ENCODE measurements at places on chromosomes 2 and 18.

DNA sequence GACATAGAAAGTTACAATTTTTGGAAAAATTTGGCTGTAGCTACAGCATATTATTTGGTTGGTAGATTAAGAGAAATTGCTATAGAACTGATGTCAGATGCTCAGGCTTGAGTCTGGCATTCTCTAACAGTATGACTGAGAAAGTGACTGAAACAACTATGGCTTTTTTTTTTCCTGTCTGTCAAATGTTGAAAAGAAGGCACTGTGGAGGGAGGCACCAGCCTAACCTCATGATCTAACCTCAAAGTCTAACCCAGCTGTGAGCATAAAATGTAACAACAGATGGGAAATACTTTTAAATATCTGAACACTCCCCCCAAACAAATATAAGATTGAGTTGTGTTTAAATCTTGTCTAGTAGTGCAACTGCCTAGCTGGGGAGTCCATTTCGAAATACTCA lies 629.1 kb downstream of the LRP1B start:
- no peak for DNase-seq

GRCh38 chr2:30422444-30423040 lies 24.5 kb upstream of the LCLAT1 start:
- peak; percentile 49 for DNase-seq

GRCh38 chr2:230807729-230808128 lies 57.0 kb upstream of the ITM2C start:
- DNase-seq: no peak

GRCh38 chr2:182142062-182142461 lies 156.4 kb downstream of the PPP1R1C start:
- no peak for DNase-seq

DNA sequence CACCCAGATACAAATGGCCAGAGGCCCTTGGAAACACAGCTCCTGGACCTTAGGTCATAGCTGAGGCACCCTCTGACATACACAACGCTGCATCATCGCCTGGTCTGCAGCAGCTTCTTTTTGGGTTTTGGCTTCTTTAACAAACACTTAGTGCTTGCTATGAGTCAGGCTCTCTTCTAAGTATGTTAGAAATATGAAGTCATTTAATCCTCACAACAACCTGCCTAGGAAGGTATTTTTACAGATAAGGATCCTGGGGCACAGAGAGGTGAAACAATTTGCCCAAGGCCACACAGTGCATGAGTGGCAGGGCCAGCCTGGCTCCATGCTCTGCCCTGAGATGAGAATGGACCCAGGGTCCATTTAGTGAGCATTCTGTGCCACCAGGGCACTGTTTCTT lies 96.6 kb downstream of the TMEM17 start:
- no peak for DNase-seq

- no peak for DNase-seq
These were observed 40.9 kb downstream of the RBBP8 start for GRCh38 chr18:22974001-22974400.

GRCh38 chr2:216792222-216793021 lies 67.4 kb downstream of the TNP1 start:
- DNase-seq: no peak

DNA sequence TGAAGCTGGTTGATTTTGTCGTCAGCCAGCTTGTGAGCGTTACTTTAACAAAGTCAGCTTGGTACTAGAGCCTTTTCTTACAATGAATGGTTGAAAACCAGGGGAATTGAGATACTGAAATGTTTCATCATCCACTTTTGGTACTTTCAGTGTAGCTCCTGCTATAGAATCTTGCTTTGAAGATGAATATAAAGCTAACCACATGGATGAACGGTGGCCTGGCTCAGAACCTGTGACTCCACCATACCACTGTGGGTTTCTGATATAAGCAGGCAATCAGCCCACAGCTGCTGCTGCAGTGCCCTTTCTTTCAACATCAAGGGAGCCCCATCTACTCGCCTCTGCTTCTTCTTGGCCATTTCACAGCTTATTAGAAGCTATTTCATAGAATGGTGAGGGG lies 53.2 kb upstream of the GPR45 start:
- DNase-seq: no peak

- DNase-seq: no peak
These were observed 215.5 kb downstream of the ETAA1 start for GRCh38 chr2:67612576-67613042.

- DNase-seq: no peak
These were observed 73.2 kb downstream of the MBP start for GRCh38 chr18:77059294-77059916.

GRCh38 chr2:181989099-181989498 lies 3.4 kb downstream of the PPP1R1C start:
- no peak for DNase-seq
